NAMALWA (cell line): ENCODE measurements at places on chromosomes 7 and 10.
A peak's percentile ranks its signal among the peaks of the same experiment; 100 is the strongest.

DNA sequence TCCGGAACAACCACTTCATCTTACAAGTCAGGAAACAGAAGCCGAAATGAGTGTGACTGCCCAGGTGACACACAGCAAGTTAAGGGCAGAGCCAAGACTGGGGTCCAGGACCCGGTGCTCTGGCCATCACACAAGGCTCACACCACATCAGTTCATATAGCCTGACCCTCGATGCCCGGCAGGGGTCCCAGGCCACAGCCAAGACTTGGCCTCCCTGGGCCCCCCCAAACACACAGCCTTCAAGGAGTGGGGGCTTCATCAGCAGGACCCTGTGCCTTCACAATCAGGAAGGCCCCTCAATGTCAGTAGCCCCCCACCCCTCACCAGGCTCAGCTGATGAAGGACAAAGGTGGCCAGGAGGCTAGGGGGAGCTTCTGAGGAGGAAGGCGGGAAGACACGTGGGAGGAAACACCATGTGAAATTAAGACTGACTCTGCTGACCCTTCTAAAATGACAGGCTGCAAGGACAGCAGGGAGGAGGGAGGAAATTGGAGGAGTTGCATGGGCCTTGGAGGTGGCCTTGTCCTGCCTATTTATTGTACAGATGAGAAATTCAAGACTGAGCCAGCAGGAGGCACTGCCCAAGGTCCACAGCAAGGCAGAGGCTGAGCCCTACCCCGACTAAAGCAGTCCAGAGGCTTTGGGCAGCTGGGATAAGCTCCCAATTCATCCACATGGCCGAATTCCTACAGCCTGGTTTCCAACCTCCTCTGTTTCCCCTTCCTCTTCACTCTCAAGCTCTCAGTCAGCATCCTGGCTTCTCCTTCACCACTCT, 216.1 kb upstream of the ZMIZ1 start:
- DNase-seq = peak; percentile 1

GRCh38 chr7:158824028-158824427, 5.3 kb downstream of the ESYT2 start:
- no peak for DNase-seq

GRCh38 chr7:36598054-36598674, 126.1 kb downstream of the AOAH start:
- DNase-seq = no peak

- no peak for DNase-seq
These were observed 631.9 kb upstream of the ANKRD30A start for GRCh38 chr10:36493516-36493880.

- no peak for DNase-seq
These were observed 263.5 kb downstream of the ZEB1 start for GRCh38 chr10:31582365-31583052.

DNA sequence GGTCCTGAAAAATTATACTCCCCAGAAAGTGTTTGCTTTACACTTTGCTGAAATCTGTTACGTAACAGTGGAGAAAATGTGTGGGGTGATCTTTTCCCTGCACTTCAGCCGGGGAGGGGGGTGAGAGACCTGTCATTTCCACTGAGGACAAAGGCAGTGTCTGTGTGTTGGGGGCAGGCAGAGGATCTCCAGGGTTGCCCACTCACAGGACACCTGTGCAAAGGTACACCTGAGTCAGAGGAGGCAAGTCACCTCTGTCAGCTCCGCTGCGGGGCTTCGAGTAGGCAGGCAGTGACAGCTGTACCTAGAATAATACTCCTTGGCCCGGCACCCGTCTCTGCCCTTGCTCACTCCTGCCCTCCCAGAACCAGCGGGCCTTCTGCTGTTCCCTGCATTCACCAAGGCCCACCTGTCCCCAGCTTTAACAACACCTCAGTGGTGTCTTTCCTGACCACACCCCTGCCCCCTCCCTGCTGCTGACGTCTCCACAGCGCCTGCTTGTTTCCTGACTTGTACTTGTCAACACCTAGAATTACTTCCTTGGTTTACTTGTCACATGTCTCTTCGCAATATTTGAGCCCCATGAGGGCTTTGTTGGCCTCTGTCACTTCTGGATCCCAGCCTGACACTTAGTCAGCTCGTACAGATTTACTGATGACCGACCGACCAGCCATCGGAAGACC, 159.2 kb downstream of the NEURL1 start:
- no peak for DNase-seq

DNA sequence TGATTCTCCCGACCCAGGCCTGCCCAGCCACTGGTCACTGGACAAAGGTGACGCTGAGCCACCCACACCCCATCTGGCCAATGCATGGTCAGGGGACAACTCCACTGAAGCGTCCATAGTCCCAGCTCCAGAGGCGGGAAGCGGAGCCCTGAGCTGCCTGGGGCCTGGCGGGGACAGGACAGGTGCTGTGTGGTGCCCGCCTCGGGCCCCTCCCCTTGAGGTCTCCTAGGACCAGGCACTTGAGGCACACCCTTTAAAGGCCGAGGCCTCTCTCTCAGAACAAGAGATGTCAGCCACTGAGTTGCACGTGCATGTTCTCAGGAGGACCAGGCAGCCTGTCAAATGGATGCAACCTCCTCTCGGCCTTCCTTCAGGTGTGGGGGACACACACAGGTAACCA, 52.5 kb upstream of the PPP2R2D start:
- no peak for DNase-seq

GRCh38 chr7:111074071-111074747, 16.7 kb upstream of the LRRN3 start:
- no peak for DNase-seq

DNA sequence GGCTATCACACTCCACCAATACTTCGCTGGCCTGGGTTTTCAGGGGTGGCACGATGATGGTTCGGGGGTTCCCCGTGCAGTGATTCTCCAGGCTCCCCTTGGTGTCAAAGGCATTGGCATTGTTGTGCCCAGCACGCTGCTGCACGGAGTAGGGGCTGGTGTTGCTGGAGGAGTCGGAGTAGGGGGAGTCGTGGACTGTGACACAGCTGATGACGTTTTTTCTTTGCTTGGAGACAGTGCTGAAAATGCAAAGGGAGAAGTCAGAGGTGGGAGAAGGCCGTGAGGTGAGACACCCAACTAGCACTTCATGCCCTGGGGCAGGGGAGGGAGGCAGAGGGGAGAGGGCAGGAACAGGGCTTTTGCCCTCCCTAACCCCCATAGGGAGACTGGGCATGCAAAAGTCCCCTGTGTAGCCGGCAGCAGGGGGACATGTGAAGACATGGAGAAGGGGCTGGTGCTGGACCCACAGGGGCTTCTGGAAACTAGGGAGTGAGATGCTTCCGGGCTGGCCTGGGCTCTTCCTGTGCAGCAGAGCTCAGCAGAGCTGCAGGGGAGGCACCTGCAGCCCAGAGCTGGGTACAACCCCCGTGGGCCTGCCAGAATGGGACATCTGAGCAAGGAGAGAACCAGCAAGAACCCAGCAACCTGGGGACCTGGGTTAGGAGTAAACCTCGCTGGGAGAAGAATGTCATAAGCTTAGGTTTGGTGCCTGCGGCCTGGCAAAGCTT, 60.5 kb downstream of the CLEC2L start:
- no peak for DNase-seq

- no peak for DNase-seq
These were observed 206.8 kb upstream of the HABP2 start for GRCh38 chr10:113345826-113346624.

GRCh38 chr10:16478801-16479200, 42.0 kb downstream of the PTER start:
- DNase-seq = no peak

- no peak for DNase-seq
These were observed 29.1 kb upstream of the LHFPL3 start for GRCh38 chr7:104299323-104299722.

DNA sequence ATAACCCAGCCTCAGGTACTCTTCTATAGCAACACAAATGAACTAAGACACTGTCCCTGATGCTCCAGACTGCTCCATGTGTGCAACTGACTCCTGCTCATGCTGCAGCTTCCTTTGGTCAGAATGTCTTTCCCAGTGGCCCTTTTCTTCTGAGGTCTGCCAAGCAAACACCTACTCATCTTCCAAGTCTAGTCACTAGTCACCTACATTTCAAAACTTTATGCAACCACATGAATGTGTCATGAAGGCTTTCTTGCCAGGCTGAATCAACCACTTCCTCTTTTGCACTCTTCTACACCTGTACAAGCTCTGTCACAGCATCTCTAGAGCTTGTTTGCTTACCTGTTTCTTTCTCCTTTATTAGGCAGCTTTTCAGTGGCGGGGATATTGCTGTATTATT, 75.8 kb downstream of the LSMEM1 start:
- peak; percentile 14 for DNase-seq

DNA sequence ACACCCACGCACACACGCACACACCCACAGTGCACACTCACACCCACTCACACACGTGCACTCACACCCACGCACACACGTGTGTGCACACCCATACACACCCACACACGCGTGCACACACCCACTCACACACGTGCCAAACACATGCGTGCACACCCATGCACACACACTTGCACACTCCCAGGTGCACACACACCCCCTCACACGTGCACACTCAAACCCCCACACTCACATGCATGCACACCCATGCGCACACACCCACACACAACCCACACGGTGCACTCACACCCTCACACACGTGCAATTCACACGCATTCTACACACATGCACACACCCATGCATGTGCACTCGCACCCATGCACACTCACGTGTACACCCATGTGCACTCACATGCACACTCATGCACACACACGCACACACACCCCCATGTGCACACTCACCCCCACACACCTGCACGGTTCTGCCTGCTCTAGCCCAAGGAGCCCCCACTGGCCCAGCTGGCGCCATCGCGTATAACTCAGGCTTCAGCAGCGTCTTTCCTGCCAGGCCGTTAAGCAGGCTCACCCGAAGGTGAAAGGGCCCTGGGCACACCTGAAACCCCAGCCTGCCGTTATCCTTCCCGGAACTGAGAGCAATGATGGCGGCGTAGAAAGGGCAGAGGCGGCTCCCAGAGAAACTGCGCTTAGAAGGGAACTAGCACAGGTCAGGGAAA, 63.9 kb upstream of the PDGFA start:
- DNase-seq = no peak

- DNase-seq = no peak
These were observed 341.8 kb downstream of the CXCL12 start for GRCh38 chr10:44042926-44043602.

DNA sequence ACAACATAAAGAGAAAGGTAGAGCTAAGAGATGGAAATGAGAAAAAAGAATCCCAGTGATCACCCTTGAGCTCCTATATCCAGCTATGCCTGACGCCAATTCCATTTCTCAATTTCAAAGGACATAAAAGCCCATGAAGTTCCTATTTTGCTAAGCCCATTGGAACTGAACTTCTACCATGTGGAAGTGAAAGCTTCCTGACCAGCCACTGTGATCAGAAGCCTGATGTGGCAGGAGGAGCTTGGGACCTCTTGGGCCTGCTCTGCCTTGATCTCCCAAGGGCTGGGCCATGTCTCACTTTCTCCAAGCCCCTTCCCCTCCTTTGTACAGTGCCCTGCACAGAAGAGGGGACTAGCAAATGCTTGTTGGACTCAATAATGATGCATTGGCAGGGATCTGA, 52.7 kb downstream of the PRLHR start:
- DNase-seq = no peak

DNA sequence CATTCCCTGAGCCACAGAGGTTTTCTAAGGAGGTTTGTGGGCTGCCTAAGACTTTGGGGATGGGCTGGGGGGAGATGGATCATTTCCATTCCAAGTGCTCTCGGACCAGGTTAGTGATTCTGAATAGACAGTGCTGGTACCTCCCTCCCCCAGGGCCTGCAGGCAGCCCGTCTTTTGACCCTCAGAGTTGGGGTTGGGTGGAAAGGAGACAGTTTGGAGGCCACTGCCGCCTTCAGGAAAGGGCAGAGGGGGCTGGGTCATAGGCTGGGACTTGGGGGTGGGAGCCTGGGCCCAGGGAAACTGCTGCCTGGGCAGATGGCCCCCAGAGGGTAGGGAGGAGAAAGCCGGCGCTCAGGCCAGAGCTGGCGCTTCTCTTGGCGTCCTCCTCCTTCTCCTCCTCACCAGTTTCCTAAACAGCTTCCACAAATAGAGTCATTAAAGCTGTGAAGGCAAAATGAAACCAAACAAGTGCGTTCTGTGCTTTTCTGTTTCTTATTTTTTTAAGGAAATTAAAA, 4.4 kb downstream of the UNC5B start:
- DNase-seq = no peak

DNA sequence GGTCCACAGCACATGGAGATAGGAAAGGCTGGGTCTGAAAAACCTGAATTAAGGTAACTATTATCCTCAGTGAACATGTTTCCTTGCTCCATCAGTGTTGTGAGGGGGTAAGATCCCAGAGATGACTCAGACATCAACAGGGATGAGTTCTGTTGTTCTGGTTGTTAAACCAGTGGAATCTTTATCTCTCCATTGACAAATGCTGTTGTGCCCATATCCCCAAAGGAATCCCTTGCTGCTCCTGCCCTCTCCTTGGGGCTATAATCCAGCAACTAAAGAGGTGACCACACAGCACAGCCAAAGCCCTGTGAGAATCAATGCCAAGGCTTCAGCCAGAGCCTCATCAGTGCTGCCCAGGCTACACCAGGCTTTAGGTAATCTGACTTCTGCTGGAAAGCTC, 113.4 kb downstream of the JAZF1 start:
- no peak for DNase-seq

DNA sequence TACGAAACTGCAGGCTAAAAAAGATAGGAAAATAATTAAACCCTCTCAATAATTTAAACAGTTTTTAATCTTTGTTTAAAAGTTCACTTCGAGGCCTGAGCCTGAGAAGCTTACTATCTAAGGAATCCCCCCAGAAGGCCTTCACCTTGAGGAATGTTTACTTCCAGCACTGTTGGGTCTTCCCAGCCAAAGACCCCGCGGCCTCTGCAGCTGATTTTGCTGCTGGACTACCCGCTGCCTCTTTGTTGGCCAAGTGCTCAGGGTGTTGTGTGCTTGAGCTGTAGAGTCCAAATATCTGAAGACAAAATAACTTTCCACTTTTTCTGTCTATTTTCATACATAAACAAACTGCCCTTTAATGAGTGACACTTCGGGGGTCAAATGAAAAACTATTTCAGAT, 292.7 kb downstream of the GLRX3 start:
- no peak for DNase-seq

DNA sequence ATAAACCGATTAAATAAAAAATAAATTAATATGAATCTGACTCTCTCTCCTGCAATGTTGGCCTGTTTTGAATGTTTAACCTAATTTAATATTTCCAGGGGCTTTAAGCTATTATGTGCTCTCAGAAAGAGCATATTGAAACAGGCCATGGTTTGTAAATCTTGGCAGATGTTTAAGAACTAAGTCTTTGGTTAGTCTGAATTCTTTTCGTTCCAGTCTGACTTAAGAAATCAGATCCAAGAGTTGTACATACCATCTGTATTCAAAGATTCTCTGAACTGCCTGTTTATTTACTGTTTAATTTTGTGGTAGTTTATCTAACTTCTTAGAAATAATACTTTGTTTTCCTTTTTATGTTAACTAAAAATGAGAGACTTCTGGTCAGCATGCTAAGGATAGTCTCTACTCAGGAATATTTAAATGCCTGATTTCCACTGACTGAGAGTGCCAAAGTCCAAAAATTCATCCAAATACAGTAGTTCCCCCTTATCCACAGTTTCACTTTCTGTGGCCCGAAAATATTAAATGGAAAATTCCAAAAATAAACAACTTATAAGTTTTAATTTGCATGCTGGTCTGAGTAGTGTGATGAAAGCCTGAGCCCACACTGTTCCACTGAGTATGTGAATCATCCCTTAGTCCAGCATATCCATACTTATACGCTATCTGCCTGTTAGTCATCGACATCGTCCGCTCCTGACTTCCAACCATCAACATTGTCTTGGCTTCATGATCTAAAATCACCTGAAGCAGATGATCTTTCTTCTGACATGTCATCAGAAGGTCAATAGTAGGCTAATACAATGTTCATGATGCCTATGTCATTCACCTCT, 238.1 kb upstream of the CSTF2T start:
- no peak for DNase-seq

- DNase-seq = peak; percentile 77
These were observed 89.7 kb upstream of the CSTF2T start for GRCh38 chr10:51789118-51789517.
